ENCODE measurements at places on chromosomes 16 and 17.

- DNase-seq = no peak
Measured at GRCh38 chr16:83046664-83047063, 419.9 kb downstream of the CDH13 start.

DNA sequence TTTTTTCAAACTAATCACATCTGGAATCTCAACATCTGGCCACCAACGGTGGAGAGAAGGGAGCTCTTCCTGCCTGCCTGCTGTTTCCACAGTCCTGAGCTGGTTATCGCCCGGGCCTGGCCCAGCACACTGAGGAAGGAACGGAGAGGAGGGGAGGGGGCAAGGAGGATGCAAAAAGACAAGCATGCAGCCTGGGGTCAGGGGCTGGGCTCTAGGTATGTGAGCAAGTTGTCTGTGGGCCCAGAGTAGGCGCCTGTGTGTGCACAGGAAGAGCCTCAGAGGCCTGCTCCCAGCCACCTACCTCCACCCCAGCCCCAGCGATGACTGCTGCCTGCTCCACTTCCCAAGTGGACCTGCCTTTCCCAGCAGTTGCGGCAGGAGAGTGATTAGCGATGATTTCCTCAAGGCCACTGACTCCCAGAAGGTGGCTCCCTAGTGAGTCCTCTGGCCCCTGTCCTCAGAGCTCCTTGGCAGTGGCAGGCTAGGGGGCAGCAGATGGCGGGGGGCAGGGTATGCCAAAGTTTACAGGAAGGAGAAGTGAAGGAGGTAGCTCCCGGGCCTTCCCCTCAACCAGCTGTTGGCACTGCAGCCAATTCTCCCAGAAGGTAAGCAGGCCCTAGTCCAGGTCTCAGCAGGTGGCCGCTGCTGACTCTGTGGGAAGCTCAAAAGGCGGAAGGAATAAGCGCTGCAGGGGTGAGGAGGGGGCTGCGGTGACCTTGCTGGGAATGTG, 27.0 kb upstream of the RASD1 start:
- no peak for DNase-seq

GRCh38 chr17:18218756-18219415, 6.5 kb upstream of the LLGL1 start:
- DNase-seq = no peak

DNA sequence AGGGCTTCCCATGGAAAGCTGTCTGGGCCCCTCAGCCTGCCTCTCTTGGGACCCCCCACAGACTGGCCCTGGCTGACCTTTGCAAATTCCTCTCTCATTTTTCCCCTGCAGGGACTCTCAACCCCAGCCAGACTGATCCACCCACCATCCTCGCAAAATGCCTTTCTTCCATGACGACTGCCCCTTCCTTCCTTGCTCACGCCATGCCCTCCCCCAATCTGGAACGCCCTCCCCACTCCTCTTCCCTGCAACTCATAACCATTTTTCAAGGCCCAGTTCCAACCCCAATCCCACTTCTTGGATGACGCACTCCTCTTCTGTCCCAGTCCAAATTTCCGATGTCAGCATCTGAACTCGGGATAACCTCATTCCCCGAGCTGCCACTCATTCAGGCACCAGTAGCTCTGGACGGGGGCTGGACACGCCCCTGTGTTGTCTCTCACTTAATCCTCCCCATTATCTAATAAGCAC, 1.3 kb upstream of the DNAI2 start:
- no peak for DNase-seq

GRCh38 chr17:34579017-34579946, at the start of gene TMEM132E:
TSS of gene TMEM132E (plus strand) at chr17:34579582. CDS start at chr17:34581077, 1,495 bp downstream.
- DNase-seq = no peak

DNA sequence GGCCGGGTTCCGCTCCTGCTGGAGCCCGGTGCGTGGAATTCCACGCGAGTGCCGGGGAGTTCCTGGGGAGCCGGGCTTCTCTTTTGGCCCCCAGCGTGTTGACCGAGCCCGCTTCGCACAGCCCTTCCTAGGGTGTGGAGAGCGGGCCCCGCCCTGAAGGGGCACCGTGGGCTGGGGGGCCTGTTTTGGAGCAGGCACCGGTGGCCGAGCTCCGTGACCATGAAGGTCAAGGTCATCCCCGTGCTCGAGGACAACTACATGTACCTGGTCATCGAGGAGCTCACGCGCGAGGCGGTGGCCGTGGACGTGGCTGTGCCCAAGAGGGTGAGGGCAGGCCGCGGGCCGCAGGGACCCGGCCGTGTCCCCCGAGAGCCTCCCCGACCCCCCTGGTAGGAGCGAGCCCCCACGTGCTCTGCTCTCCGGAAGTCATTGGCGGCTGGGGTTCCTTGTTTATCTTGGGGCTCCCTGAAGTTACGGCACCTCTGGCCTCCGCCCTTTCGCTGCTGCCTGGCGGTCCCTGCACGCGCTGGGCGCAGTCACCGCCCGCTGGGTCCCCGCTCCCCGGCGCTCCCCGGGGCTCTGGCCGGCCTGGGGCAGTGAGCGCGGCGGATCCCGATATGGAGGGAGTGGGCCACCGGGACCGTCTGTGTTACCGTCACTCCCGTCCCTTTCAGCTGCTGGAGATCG, 528 bp downstream of the HAGHL start:
- DNase-seq = no peak

GRCh38 chr17:32826076-32826475, 50.8 kb downstream of the MYO1D start:
- no peak for DNase-seq

DNA sequence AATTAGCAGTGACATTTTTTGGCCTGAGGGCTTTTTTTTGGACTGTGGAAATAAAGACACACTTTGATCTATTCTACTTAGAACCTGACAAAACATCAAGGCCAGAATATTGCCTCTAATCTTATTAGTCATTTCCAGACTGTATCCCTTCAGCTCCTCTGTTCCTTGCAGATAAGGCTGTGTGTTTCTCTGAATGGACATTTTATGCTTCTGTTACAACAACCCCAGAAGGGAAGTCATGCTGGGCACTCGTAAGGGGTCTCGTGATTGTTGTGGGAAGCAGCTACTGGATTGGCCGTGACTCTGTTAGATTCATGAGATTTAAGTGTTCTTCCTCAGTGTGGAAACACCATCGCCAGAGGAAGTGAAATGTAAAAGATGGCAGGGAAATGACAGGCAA, 31.6 kb upstream of the HS3ST2 start:
- no peak for DNase-seq

- no peak for DNase-seq
Measured at GRCh38 chr17:11121341-11121985, 119.5 kb upstream of the SHISA6 start.

DNA sequence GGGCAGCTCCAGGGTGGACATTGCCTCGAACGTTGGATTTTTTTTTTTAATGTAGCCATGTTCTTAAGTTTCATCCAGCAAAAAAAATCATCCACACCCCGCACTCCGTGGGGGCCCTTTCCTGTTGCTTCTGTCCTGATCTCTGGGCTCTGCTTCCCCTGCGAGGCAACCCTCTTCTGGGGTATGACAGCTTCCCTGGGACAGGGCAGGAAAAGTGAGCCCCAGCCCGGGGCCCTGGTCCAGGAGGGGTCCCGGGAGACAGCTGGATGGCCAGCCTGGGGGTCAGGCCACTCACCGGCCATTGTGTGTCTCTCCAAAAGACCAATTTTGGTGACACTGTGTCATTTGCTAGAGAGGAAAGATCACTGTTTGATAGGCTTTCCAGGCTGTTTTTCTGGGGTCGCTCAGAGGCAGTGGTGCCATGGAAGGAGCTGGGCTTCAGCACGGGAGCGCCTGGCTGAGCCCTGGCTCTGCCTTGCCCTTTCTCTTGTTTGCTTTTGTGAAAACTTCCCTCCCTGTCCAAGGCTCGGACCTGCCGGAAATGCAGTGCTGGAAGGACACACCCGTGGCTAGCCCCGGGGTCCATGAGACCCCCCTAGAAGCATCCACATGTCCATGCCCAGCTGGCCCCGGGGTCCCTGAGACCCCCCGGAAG, 41.0 kb upstream of the CHMP6 start:
- no peak for DNase-seq

GRCh38 chr16:79177018-79177417, 423.5 kb downstream of the MAF start:
- DNase-seq = no peak

DNA sequence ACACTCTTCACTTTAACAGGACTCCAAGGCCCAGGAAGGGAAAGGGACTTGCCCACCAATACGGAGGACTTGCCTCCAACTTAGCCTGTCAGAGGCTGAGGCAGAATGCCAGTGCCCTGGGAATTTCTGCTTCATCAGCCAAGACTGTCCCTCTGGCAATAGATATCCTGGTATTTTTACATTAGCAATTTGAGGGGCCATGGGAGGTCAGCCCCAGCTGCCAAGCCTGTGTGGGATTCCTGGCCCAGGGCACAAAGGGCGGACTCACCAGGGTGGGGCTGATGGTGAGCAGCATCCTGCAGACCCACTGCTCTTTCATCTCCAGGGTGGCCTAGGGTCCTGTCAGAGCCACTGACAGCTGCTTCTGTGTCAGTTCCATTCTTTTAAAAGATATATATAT, 78.3 kb upstream of the CIBAR2 start:
- no peak for DNase-seq

DNA sequence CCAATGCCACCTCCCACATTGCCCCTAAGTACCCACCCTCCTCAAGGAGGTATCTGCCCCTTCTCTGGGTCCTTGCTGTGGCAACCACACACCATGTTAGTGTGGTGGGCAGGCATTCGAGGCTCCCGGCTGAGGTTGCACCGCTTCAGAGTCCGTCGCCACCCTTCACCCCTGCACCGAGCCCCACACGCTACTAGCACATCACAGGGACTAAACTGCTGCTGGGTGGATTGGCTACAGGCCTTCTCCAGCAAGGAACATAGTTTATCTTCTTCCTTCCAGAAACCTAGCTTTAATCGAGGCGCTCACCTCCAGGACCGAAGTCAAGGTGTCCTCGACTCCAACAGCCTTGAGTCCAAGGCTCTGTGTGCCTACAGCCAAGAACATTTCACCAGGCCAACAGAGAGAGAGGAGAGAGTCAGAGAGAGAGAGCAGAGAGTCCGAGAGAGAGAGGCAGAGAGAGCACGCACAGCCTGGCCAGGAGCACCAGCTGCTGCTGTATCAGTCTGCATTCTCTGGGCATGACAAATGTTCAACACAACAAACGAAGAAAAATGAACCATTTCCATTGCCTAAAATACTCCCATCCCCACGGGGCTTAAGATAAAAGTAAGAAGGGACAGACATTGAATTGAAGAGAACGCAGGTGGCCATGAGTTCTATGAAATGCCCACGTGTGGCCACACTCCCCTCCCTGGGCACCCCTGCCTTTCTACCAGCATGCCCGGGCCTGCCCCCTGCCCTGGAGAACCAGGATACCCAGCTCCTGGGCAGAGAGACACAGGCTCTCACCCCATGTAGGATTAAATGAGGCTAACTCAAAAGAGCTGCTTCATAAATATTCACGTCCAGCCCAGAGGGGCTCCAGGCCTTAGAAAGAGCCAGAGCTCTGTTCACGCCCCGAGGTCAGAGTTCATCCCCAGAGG, 94.9 kb downstream of the RBFOX3 start:
- no peak for DNase-seq

GRCh38 chr17:17224137-17224536, 12.8 kb downstream of the FLCN start:
- DNase-seq = no peak

DNA sequence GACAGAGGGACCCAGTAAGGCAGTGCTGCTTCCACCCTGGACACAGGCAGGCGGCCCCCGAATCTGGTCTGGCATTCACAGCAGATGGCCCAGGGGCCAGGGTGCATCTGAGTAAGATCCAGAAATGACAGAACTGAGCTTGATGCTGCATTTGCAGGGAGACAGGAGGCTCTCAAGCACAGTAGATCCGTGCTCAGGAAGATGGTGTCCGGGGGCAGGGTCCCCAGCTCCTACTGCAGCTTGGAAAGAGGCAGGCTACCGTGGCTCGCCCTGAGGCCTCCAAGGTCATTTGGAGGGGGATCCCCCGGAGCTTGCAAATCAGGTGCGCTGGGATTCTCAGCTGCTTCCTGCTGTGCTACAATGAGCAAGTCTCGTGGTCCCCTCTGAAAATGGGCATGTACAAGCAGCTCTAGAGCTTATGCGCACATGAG, 2.2 kb downstream of the C16orf95 start:
- DNase-seq = no peak

DNA sequence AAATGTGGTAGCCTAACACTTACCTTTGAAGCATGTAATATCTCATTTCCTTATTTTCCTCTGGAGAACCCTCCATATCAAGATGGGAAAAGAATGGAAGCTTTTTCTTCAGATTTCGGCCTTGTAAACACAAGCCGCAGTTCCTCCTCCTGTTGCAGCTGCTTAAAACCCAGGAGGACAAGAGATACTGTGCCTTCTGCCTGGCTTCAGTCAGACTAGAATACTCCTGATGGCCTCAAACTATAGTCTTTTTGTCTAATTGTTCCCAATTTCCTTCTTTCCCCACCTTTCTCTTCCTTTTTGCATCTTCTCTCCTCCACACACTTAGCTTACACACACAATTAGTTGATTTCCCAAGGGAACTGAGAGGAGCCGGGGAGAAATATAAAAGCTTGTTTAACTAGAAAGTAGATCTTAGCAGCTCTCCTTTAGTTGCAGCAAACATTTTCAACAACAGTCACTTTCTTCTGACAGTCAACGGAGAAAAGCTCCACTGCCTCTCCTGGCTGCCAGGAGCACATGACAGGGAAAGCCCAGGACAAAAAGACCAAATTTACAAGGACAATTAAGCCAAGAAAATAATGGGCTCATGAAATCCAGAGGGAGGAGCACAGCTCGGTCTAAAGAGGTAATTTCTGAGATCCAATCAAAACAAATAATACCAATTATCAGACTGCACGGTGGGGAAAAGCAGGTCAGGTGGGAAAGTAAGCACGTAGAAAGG, 76.4 kb upstream of the C17orf78 start:
- DNase-seq = no peak

- DNase-seq = no peak
Measured at GRCh38 chr17:61393550-61393903, 6.1 kb upstream of the TBX2 start.

- DNase-seq = no peak
Measured at GRCh38 chr16:73057291-73058210, 9.6 kb upstream of the ZFHX3 start.

- no peak for DNase-seq
Measured at GRCh38 chr16:72468582-72468981, 296.6 kb upstream of the PMFBP1 start.

GRCh38 chr17:1467258-1467657, 11.2 kb upstream of the CRK start:
- DNase-seq = no peak

DNA sequence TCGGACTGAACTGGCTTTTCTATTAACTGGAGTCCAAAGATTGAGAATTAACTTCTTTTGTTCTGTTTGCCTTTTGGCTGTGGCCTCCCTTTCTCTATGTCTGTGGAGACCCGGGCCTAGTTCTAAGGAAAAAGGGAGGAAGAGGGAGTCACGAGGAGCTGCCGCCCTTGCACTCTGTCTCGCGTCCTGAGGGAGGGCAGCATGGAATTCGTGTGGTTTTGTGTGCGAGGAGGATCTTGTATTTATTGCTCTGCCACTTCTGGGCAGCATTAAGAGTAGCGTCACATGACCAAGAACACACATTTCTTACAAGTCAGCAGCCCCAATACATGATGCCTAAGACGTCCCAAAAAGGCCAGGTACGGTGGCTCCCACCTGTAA, 23.6 kb downstream of the METTL22 start:
- no peak for DNase-seq

- DNase-seq = no peak
Measured at GRCh38 chr17:8192070-8192815, 2.3 kb upstream of the BORCS6 start.

Data from stimulated activated CD4-positive, alpha-beta T cell treated with anti-CD3 and anti-CD28 coated beads, TNF-alpha, amount 100 ng/mL, for 4 hours (primary cell).